ENCODE measurements at places on chromosomes 3 and 15.
A peak's percentile ranks its signal among the peaks of the same experiment; 100 is the strongest.

DNA sequence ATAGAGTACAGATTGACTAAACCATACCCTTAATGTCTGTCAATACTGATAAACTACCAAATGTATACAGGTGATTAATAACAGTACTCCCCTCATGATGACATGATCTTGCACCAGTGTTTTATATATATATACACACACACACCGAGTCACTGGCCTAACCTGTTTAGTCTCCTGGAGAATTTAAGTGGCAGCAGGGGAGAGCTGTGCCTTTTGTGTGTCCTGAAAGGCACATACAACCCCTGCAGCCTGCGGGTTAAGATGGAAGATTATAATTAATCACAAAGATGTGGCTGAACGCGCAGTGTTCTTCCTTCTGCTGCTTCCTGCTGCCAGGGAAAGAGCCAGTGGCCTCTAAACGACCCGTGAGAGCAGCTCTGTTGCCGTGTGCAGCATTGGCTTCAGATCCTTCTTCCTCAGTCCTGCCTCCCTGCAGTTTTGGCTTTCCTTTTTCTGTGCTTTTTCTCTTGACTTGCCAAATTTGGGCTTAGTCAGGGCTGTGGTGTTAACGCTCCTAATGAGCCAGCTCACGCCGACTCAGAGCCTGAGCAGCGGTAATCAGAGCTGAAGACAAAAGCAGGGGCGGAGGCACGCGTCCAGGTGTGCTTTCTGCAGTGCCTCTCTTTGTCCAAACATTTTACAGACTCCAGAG, 42.5 kb upstream of the UBE3A start:
- no peak for DNase-seq

DNA sequence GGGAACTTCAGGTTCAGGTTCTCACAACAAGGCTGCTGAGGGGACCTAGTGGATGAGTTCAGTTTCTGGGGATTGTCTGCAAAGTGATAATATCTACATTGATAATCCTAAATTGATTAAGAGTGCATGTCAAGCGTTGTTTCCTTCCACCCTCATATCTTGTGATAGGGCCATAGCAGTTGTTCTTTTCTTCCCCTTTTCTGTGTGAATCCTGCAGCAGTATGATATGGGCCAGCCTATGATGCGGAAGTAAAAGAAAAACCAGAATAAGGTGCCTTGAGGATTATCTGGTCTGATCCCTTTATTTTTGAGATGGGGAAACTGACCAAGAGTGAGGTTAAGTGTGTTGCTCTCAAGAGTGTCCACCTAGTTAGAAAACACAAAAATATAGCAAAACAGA, 86.2 kb downstream of the MITF start:
- DNase-seq, result peak; percentile 48

- no peak for DNase-seq
Measured at GRCh38 chr3:45640724-45641361, 46.3 kb downstream of the LIMD1 start.

DNA sequence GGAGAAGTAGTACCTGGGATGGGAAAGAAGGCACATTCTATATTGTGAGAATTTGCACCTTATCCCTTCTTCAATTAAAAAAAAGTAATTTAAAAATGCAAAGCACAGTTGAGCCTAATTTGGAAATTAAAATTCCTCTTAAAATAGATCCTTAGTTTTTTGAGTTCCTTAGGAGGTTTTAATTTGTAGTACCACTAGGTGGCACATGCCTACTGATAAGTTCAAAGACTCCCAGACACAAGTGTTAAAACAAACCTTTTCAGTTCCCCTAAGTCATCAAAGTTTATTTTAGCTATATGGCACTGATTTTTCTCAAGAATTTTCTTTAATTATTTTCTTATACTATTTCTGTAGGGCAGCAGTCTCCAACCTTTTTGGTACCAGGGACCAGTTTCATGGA, 127.6 kb upstream of the AZI2 start:
- peak; percentile 26 for DNase-seq

DNA sequence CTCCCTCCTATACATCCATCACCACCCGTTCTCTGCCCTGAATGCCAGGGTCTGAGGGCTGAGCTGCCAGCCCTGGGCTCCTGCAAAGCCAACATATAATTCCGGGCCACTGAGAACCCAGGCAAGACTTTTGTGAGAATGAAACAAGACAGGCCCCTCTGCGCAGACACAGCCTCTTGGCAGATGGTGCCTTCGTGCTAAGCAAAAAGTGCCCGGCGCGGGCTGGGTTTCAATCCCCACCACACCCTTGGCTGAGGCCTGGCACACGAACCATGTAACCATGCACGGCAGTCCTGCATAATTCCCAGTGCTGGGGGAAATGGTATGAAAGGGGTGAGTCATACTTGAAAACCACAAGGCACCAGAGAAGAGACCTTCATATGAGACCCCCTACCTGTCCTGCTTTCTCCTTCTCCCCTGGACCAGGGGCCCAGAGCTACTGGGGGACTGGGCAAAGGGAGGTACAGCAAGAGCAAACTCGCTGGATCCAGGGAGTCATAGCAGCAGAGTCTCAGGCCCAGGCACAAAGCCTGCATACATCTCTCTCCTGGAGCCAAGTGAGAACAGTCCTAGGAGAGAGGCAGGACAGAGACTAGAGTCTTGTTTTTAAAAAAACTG, 26.1 kb upstream of the LOXL1 start:
- DNase-seq, result no peak

DNA sequence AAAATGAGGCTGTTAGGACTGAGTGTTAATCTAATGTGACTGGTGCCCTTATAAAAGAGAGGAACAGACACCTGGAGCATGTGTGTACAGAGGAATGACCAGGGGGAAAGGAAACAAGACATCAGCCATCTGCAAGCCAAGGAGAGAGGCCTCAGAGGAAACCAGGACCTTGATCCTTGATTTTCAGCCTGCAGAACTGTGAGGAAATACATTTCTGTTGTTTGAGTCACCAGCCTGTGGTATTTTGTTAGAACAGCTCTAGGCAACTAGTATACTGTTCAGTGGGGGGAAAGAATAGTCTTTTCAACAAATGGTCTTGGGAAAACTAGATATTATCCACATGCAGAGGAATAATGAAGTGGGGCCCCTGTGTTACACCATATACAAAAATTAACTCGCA, 80.6 kb downstream of the CCR1 start:
- DNase-seq, result peak; percentile 37

DNA sequence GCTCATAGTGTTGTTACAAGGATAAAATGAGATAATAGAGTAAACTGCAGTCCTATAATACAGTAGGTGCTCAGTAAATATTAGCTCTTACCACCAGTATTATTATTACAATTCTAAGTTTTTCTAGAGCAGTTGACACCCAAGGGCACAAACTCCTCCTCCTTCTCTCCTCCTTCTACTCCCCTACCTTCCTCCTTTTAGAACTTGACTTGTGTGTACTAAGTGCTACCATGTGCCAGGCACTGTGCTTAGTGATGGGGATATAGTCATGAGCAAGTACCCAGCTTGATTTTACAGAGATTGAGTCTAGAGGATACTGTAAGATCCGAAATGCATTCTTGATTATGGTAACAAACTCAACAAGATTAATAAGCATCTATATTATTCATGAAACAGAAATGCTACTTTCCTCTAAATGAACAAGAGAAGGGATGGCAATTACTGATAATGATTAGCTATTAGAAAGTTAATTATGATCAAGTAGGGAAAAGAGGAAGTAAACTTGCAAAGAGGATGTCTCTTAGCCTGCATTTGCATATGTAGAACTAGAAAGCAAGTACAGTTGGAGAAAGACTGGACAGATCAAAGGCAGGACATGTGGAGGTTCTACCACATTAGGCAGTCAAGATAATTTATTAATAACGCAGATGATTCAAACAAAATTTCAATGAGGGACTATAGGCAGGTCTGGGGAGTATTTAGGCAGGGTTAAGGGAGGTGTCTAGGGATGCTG, 72.3 kb downstream of the CLDN11 start:
- no peak for DNase-seq

DNA sequence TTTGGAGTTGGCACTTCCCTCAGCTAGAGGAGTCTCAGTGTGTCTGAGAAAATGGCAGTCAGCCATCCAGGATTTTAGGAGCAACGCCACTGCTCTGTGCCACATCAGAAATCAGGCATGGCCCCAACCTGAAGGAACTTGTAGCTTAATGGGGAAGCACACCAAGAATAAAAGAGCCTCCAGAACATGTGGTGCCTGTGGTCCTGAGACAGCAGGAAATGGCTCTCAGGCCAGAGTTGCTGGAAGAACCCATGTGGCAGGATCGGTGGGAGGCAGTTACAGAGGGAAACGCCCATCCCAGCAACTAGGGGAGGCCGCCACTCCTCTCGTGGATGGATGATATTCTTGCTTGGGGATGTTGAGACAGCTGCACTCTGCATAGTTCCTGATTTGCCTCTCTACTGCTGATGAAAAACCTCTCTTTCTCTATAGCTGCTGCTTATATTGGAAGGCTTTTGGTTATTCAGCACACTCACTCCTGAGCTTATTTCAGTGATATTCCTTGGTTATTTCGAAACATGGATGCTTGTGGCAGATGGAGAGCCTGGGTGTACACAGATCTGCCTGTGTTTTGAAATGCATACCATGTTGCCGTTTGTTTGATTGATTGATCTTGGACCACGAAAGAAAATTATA, 52.4 kb downstream of the KLHL25 start:
- no peak for DNase-seq

DNA sequence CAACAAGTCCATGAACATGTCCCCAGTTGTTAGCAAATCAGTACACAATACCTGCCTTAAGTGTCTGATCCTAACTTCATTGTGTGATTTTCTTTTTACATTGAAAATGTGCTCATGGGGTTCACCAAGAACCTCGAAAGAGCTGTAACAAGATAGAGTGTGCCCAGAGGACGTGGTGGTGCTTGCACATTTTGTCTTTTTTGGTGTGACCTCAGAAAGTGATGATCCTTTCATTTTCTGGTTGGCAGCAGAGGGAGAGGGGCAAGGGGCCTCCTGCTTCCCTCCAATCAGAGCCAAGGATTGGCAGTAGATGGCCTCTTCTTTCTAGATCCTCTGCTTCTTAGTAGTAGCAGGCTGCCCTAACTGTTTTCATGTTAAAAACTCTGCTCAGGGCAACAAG, 176.4 kb downstream of the OPA1 start:
- DNase-seq, result no peak

GRCh38 chr3:69329892-69330291, 56.0 kb downstream of the FRMD4B start:
- peak; percentile 46 for DNase-seq

DNA sequence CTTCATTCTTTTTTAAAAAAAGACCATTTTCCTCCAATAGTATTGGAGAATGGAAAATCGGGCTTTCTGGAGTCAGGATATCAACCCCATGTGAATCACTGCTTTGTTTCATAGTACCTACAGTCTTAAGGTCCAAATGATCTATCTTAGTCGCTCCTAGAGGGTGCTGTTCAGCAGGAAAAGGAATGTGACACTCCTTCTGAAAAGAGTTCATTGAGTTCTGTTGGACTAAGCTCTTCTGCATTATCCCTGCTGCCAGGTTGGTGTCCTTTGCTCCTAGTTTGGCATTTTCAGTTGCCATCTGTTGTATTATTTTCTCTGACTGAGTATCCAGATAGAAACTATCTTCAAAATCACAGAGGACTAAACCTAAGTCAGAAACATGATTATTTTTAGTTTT, 57.2 kb downstream of the POLQ start:
- no peak for DNase-seq

DNA sequence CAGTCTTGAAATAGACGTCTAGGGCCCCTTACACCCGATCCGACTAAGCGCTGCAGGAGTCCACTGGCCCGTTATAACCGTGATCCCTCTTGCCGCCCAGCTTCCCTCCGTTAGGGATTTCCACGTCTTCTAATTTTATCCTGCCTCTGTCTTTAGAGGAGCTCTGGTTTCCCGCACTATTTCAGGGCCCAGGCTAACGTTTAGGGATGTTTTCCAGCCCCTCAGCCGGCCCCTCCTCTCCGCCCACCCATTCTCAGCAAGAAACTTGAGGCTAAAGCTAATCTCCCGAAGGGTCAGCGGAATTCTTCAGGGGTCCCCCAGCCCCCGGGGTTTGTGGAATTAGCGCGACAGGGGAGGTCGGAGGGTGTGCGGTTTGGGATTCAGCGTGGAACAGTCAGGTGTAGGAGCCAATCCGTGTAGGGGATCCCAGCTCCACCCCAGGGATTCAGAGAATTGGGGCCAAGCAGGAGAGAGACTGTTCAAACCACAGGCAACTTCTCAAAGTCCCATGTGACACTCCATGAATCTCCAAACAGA, 1.6 kb downstream of the PTX3 start:
- DNase-seq, result no peak

GRCh38 chr3:171660188-171660587, 150.1 kb downstream of the PLD1 start:
- no peak for DNase-seq

DNA sequence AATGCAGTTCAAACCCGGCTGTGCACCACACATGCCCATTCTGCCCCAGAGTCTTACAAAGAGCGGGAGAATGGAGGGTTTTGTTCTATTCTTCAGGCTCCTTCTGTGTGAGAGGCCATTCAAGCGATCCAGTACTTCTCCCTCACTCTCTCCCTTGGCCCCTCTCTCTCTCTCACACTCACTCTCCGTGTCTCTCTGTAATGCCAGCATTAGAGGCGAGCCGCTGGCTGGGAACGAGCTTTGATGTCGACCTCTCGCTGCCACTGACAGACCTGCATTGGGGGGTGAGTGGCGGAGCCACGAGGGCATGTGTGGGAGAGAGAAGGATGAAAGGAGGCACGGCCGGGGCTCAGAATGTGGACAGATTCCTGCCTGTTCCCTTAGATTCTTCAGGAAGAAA, 231.7 kb upstream of the ARRDC4 start:
- DNase-seq, result no peak

DNA sequence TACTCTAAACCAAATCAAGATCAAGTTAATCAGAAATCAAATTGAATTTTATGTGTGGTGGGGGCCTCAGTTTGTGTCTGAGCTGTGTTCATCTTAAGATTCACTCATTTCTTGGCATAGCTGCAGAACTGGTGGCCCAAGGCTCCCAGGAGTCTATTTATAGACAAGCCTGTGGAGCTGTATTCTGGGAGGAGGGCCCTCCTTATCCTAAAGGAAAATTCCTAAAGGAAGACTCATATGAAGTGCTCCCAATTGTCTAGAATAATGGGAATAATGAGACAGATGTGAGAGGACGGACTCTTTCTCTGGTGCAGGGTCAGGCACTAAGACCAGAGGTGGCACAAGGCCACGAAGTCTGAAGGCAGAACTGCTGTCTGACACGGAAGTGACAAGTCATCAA, 38.9 kb downstream of the C3orf85 start:
- DNase-seq, result no peak

- DNase-seq, result no peak
Measured at GRCh38 chr15:84926491-84927230, 42.2 kb downstream of the SLC28A1 start.

GRCh38 chr3:192364316-192364715, 363.0 kb downstream of the FGF12 start:
- DNase-seq, result no peak

- DNase-seq, result no peak
Measured at GRCh38 chr3:99891610-99892285, 74.1 kb downstream of the CMSS1 start.

DNA sequence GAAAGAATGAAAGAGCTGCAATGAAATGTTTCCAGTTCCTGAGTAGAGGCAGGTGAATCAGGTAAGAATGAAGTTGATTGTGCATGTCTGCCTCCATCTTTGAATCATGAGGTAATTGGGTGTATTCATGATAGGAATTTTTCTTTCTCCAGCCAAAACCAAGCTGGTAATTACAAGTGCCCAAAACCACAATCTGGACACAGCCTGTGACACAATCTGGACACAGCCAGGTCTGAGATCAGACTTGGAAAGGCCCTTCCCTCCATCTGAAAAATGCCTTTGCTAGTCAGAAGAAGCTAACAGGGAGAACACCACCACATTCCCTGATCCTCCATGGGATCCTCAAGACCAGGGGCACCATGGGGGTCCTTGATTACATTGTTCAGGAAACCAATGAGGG, 338.5 kb upstream of the THBS1 start:
- DNase-seq, result no peak
